ENCODE measurements at places on chromosomes 11 and 22.

DNA sequence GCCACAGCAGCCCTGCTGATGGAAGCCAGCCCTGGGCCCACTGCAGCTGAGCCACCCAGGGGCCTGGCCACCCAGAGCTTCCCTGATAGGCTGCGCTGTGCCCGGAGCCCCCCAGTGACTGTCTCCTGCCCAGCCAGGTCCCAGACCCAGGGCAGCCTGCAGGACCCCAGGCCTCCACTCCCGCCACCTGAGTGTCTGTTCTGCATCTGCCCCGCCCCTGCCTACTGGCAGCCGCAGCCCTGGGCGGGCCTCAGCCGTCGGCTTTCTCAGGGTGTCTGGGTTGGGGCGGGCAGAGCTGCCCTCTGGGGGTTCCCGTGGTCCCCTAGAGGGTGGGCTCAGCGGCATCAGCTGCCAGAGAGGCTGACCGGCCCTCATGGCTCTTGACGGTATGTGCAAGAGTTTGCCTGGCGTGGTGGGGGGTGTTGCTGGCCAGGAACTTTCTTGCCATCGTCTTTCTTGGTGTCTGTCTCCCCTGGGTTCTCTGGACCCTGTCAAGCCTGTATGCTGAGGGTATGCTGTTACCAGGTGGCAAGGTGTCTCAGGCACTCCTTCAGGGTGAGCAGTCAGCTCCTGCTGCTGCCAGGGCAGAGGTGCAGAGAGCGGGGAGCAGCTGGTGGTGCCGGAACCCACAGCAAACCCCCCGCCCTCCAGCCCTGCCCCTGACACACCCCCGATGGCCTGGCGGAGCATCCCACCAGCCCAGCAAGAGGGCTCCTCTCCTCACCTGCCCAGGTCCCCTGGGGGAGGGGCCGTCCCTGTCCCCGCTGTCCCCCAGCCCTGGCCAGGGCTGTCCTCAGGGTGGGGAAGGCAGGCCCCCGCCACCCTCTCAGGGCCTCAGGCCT lies 12.2 kb upstream of the PIM3 start:
- no peaks in the 10 kb centered on the region for H3K36me3 ChIP-seq
- no peak overlapping the region for H3K27ac ChIP-seq
- no peak for DNase-seq
- H3K4me1 ChIP-seq, result peaks cover 10% of the 10 kb centered on the region
- no peak overlapping the region for H3K4me3 ChIP-seq

GRCh38 chr11:44333271-44334218 lies 23.6 kb upstream of the ALX4 start:
- H3K27me3 ChIP-seq, result peaks cover 39% of the 10 kb centered on the region
- no peaks in the 10 kb centered on the region for H3K4me1 ChIP-seq
- no peak overlapping the region for H3K27ac ChIP-seq
- H3K4me3 ChIP-seq, result no peak overlapping the region

- H3K4me1 ChIP-seq, result no peaks in the 10 kb centered on the region
- DNase-seq, result no peak
- no peak within 1 kb of the TSS for H3K27ac ChIP-seq
- H3K36me3 ChIP-seq, result no peaks in the 10 kb centered on the region
These were observed at the start of gene MYOD1 for GRCh38 chr11:17719028-17719937. TSS of gene MYOD1 (plus strand) at chr11:17719571. CDS start at chr11:17719783, 212 bp downstream.

DNA sequence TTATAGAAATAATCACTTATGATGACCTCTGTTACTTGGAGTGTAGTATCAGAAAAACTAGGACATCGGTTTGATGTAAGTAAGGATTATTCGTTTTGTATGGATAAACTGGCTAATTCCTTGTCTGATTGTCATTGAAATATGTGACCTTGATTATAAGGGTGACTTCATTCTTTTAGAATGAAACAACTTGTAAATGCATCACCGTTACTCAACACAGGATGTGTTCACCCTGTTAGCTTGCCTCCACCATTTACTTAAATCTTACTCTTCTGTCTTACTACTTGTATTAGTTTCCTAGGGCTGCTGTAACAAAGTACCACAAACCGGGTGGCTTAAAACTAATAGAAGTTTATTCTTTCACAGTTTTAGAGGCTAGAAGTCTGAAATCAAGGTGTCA lies 7.9 kb downstream of the SFI1 start:
- DNase-seq, result no peak
- no peak overlapping the region for H3K4me3 ChIP-seq
- peak overlapping the region; percentile 51 for H3K27ac ChIP-seq

GRCh38 chr11:107583629-107584195 lies 7.2 kb upstream of the ELMOD1 start:
- no peaks in the 10 kb centered on the region for H3K4me1 ChIP-seq
- H3K27me3 ChIP-seq, result peaks cover 38% of the 10 kb centered on the region
- no peak overlapping the region for H3K27ac ChIP-seq
- no peaks in the 10 kb centered on the region for H3K36me3 ChIP-seq
- DNase-seq, result no peak

Measured in activated CD4-positive, alpha-beta T cell treated with anti-CD3 and anti-CD28 coated beads for 36 hours (primary cell).